ENCODE measurements at places on chromosomes 16 and 17.

- DNase-seq, result no peak
Observed at GRCh38 chr16:1021553-1022160, 40.1 kb downstream of the SOX8 start.

DNA sequence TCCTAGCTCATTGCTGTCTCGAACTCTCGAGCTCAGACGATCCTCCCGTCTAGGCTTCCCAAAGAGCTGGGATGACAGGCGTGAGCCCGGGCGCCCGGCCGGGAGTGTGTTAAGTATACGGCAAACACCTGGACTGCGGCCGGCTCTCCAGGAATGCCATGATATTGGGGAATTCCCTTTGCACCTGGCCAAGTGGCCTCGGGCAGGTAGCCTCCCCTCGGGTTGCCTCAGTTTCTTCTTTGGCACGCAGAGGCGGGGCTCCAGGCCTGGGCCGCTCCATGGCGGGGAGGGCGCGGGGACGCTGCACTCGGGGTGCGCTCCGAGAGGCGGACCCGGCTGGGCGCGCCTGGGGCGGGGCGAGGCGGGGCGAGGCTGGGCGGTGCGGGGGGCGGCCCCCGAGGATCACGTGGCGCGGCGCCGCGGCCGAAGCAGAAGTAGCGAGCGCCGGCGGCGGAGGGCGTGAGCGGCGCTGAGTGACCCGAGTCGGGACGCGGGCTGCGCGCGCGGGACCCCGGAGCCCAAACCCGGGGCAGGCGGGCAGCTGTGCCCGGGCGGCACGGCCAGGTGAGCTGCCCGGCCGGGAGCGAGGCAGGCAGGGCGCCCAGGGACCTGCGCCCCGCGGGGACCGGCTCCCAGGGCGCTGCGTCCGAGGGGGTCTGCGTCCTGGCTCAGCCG, at the start of gene PLCG2:
TSS of gene PLCG2 (plus strand) at position 431 of the 675 bp plus-strand sequence. CDS start 6,699 bp downstream, outside the sequence.
- DNase-seq, result peak; percentile 82

- no peak for DNase-seq
Observed at GRCh38 chr16:5502467-5502869, 404.9 kb upstream of the EEF2KMT start.

- DNase-seq, result no peak
Observed at GRCh38 chr17:1709971-1710806, at the start of gene TLCD2. Gene TLCD2, minus strand, starts transcription at chr17:1710377. Its CDS starts 135 bp downstream, at chr17:1710242.

DNA sequence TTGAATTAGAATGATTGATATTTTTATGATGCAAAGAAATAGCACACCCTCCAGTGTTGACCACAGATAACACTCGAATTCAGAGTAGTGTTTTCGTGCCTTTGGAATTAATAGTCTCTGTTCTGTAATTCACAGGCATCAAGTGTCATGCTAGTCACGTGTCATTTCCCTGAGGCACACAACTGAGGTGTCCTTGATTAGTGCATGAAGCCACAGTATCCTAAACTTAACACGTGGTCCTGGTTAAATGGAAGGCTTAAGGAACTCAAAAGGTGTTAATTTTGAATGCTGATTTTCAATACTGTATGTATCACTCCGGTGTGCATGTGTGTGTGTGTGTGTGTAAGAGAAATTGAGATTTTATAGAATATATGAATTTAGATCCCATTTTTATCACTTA, 625.6 kb downstream of the TMEM114 start:
- no peak for DNase-seq

GRCh38 chr16:79109771-79110170, 490.8 kb downstream of the MAF start:
- DNase-seq, result no peak

- no peak for DNase-seq
Observed at GRCh38 chr16:8126313-8126712, 464.0 kb downstream of the TMEM114 start.

DNA sequence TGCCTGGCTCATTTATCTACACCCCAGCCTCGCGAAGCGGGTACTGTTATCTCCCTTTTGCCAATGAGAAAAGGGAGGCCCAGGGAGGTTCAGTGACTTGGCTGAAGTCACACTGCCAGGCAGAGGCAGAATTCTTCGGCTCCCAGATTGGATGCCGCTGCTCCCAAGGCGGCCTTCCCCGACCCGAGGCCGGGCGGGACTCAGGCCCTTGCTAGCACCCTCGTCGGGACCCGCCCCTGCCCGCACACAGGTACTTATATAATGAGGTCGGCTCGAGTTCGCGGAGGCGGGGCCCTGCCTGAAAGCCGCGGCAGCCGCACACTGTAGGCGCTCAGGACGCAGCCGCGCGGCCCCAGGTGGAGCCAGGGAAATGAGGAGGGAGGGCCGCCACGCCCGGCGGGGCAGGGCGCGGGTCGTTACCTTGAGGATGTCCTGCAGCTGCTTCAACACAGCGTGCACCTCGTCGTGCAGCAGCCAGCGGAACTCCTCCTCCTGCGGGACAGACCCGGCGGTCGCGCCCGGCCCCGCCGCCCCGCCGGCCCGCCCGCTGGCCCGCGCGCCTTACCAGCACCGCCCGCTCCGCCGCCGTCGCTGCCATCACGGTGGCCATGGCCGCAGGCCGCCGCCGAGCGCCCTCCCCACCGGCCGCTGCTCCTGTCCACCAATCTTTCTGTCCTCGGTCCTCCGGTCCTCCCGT, at the start of gene ROGDI:
TSS of gene ROGDI (minus strand) at position 672 of the 697 bp plus-strand sequence. CDS start at position 610, 62 bp downstream.
- peak; percentile 64 for DNase-seq

DNA sequence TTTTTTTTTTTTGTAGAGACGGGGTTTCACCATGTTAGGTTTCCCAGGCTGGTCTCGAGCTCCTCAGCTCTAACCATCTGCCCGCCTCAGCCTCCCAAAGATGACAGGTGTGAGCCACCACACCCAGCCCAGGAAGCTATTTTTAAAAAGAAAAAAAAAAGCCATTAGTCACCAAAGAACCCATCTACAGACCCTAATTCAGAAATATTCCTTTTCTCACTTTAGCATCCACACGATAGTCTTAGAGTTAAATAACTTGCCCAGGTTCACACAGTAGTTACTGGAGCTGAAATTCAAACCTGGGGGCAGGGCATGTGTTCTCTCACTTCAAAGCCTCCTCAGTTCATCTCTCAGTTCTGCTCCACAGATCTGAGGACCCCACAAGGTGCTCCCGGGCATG, 70.3 kb upstream of the NOL11 start:
- no peak for DNase-seq

DNA sequence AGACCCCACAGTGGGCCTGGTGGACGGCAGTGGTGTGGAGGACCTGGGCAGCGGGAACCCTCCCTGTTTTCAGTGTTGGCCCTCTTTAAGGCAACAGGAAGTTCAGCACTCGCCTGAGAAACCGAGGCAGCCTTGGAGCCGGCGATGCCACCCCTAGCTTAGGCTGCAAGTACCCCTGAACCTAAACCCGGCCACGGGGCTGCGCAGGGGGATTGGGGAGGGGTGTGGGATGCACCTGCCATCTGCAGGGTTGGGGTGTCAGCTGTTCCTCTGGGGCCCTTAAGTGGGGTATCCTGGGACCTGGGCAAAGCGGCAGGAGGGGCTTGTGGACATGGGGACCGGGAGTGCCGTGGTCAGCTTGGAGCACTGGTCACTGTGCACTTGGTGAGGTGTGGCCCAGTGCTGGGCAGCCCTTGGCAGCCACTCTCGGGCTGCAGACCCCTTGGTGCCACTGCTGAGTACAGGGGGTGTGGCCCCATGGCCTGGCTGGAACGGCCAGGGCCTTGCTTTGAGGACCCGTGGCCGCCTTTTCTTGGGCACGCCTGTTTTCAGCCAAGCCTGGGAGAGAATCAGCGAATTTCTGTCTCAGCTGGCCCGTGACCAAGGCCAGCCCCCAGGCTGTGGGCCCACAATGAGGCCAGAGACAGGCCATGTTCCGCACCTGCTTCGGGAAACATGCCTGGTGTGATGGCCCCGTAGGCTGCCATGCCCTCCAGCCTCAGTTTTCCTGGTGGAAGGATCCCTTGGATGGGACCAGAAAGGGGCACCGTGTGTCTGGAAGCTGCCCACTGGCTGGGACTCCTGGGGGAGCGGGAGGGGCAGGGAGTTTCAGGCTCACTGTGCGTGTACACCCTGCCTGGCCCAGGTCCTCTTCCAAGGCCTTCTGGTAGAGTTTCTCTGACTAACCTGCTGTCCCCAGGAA, 4.1 kb upstream of the SLC25A10 start:
- DNase-seq, result no peak

DNA sequence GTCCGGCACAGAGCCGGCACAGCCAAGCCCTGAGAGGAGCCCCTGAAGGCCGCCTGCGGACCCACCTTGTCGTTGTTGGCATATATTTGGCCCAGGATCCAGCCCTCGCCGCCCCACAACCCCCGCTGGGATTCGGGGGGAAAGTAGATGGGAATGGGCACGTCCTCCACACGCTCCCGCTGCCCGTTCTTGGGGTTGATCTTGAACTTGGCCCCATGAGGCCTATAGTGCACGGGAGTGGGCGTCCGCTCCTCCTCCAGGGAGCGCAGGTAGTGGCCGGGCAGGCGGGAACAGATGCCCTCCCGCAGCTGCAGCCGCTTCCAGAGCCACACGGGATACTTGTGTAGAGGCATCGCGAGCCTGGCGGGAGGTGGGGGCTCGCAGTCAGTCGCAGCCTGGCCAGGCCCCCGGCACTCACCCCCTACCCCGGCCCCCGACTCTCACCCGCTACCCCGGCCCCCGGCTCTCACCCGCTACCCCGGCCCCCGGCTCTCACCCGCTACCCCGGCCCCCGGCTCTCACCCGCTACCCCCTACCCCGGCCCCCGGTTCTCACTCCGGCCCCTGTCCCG, 387 bp downstream of the MRPL28 start:
- DNase-seq, result no peak

Data from GM12892 (cell line).